ENCODE measurements at places on chromosomes 2 and 18.

GRCh38 chr2:42979416-42979869 lies 187.1 kb upstream of the HAAO start:
- DNase-seq = no peak

DNA sequence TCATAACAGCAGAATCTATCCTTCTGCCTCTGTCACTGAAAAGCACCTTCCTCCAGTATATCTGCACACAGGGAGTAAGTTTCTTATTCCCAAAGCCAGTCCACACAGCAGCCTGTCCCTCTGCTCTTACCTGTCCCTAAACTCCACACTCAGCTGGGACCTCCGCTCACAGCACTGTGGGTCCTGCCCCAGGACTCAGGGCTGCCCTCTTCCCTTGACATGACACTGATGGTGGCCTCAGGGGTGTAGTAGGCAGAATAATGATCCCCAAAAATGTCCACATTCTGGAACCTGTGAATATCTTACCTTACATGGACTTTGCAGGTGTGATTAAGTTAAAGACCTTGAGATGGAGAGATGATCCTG lies 39.7 kb upstream of the EML4 start:
- no peak for DNase-seq

DNA sequence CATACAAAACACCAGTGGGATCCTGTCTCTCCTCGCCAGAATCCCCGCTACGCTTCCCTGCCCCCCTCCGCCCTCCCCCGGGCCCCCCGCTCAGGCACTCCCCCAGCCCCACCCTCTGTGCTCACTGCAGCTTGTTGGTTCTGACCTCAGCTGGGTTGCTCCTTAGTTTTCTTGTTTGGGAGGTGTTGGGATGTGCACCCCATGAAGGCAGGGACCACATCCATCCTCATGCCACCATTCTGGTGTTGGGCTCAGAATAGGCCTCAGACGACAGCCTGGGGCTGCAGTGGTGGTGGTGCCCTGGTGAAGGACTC lies 4.6 kb downstream of the SNED1 start:
- no peak for DNase-seq

DNA sequence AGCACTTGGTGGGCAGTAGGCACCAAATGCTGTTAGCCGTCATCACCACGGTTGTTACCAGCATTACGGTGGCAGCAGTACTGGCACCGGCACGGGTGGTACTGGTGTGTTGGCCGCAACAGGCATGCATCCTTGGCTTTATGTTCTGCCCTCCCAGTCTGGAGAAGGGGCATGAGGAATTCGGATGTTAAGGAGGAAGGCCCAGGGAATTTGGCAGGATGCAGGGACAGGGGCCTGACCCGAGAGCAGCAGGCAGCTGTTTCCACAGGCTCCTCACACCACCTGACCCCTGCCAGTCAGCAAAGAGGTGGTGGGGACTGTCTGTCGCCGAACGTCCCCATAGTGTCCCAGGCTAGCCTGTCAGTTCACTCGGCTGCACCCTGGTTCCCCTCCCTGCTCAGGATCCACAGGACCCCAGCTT lies 79.0 kb downstream of the EDAR start:
- DNase-seq = no peak

- no peak for DNase-seq
Observed at GRCh38 chr2:127671557-127672302, 3.6 kb downstream of the LIMS2 start.

DNA sequence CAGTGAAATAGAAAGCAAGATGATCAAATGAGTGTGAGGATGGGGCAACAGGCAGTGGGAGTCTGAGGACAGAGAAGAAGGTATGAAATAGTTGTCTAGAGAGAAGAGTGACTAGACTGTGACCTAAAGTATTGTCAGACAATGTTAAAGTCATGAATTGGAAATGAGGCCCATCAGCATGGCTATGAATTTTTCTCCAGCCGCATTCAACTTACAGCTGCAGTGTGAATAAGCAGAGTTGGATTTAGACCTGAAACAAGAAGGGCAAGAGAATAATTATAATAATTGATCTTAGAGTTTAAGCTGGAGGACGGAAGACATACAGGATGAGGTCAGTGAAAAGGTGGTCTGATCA lies 4.2 kb upstream of the TSPYL6 start:
- no peak for DNase-seq

DNA sequence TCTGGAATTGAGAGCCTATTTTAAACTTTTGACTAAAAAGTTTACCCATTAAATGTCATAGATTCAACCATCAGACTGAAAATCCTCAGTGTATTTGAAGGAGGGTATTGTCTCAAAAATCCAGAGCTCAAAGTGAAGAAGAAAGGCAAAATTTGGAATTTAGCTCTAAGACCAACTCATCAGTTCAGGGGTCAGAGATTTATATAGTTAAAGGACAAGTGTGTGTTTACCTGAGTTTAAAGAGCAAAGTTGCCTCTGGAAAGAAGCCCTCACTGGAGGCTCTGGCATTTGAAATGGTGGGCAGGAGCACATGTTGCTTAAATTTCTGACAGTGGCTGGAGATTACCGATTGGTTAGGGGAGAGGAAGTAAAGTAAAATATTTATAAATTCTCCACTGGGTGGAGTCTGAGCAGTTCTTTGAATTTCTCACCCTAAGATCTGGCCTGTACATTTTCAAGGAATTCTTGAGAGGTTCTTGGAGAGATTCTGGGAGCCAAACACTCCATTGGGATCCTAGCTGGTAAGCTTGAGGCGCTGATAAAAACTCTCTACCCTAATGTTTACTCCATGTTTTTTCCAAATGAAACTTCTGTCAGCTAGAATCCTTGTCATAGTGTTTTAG lies at the start of gene KYNU:
KYNU (plus strand) TSS at position 449 of the 623 bp plus-strand sequence. CDS start 7,704 bp downstream, outside the sequence.
- no peak for DNase-seq
